Coronary artery (tissue), 2 donors: ENCODE measurements at places on chromosomes 7 and 10.
A peak's percentile ranks its signal among the peaks of the same experiment; 100 is the strongest.

- DNase-seq: no peak
Observed at GRCh38 chr7:138911007-138911406, 70.2 kb downstream of the KIAA1549 start.

DNA sequence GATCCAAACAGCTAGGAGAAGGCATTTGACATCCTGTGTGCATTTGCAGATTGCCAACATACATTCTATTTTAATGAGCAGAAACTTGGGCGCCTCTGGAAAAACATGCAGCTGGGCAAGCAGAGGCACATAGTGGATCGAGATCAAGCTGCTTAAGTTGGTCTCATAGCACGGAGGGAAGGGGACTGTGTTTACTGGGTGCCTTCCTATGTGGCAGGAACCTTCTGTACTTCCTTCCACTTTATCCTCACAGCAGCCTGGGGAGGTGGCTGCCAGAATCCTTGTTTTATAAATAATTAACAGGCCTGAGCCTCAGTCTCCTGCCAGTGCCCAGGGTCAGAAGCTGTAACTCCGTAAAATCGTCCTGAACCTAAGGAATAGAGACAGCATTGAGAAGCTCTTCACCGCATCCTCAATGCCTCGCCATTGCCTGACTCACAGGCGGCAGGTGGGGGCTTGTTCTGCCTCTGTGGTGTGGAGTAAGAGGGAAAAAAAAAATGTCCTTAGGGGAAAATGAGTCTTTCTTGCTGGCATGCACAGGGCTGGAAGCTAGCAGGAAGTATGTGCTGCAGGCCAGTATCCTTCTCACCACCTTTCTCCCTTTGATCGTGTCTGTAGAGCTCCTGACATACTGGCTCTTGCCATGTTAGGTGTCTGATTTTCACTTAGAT lies 6.2 kb downstream of the VWA2 start:
- DNase-seq: no peak

- peak; percentile 79 for DNase-seq
Observed at GRCh38 chr10:114684084-114684821, 26.2 kb upstream of the ABLIM1 start.

GRCh38 chr10:49407151-49407550 lies 11.3 kb upstream of the DRGX start:
- peak; percentile 52 for DNase-seq

GRCh38 chr7:98049034-98049433 lies 57.6 kb upstream of the LMTK2 start:
- DNase-seq: no peak

DNA sequence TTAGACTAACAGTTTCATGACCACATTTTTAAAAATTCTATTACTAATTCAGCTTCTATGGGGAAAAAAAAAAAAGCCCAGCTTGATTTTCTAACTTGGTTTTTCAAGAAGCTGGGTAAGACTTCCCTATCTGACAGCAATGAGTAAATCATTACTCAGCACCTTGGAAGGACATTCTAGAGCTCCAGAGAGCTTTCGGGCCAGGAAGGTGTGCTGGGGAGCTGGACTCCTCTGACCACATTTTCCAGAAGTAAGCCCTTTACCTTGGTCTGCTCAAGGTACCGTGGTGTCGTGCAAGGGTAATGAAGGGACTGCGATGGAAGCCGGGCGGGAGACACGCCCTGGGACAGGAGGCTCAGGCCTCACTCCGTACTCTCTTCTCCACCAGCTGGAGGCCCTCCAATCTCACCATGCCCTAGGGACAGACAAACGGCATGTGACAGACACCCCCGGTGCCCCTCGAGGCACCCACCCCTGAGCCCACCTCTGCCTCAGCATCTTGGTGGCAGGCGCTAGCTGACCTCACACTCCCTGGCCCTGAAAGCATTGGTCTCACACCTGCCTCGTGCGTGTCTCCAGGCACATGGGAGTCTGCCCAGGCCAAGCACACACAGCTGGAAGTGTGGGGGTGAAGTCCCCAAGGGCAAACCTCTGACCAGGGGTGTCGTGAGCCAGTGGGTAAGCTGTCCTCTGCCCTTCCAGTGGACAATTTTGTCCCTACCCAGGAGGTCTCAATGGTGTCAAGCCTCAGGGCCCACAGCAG lies 152.1 kb downstream of the OAT start:
- DNase-seq: no peak

- DNase-seq: no peak
Observed at GRCh38 chr7:22330903-22331302, 26.1 kb downstream of the RAPGEF5 start.

- no peak for DNase-seq
Observed at GRCh38 chr7:104656467-104656866, 328.1 kb downstream of the LHFPL3 start.

DNA sequence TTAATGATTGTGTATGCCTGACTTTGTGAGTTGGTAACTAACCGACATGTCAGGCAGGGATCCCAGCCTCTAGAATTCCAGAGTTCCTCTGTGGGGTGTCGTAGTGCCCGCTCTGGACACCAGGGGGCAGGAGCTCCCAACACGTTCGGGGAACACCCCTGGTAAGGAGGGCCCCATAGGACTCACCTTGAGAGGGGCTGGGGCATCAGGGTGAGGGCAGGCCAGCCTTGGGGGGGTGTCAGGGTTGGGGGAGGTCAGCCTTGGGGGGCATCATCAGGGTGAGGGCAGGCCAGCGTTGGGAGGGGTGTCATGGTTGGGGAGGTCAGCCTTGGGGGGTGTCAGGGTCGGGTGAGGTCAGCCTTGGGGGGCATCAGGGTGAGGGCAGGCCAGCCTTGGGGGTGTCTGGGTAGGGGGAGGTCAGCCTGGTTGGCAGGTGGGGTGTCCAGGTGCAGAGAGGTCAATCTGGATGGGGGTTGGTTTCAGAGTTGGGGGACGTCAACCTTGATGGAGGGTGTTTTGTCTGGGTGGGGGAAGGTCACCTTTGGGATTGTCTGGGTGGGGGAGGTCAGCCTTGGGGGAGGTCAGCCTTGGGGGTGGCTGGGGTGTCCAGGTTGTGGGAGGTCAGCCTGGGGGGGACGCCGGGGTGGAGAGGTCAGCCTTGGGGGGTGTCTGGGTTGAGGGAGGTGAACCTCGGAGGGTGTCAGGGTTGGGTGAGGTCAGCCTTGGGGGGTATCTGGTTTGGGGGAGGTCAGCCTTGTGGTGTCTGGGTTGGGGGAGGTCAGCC lies 45.6 kb upstream of the SUN1 start:
- DNase-seq: no peak

- no peak for DNase-seq
Observed at GRCh38 chr7:90224195-90224594, 12.7 kb downstream of the STEAP2 start.

- peak; percentile 96 for DNase-seq
Observed at GRCh38 chr10:73246646-73247508, at the start of gene DNAJC9. Gene DNAJC9 (minus strand): TSS chr10:73247255. CDS start chr10:73247189, 66 bp downstream.

DNA sequence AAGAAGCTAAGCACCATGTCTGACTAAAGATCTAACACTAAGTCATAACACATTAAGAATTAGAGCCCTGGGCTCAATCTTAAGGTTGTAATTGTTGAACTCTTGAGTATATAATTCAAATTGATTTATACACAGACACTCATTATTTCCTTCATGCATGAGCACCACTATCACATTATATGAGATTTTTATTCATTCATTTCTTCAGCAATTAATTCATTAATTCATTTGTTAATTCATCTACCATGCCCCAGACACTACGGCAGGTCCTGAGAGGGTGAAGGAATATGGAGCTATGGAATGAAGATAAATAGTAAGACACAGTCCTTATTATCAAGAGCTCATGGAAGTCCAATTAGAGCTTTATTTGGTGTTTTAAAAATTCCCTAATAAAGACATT lies 41.9 kb downstream of the ETV1 start:
- no peak for DNase-seq

DNA sequence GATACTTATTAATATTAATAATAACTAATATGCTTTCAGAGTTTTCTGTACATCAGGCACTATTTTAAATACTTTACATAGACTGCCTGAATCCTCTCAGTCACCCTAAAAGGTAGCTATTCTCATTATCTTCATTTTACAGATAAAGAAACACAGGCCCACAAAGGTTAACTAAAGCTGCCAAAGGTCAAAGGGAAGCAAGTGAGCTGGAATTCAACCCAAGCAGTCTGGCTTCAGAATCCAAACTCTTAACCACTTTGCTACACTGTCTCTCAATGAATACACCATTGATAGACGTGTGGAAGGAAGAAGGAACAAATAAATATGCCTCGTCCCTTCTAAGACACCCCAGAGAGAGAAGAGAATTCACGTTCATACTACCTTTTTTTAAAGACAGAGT lies 52.0 kb downstream of the GFRA1 start:
- DNase-seq: no peak

DNA sequence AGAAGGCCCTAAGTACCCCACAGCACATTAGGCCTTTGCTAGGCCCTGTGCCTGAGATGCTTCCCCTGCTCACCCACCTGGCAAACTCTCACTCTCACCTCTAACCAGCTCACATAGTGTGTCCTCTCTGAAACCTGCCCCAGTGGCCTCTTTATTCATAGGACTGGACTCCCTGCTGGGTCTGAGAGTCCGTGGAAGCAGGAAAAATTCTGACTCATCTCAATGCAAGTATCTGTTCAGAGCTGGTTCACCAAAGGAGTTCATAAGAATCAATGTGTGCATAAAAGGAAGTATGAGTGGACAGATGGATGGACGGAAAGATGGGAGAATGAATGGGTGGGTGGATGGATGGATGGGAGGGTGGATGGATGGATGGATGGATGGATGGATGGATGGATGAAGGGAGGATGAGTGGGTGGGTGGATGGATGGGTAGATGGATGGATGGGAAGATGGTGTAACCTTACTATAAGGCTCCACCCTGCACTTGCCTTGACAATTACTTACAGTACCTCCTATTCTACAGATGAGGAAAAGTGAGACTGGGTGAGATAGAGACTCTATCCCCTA lies 111.2 kb upstream of the ZMIZ1 start:
- no peak for DNase-seq

GRCh38 chr10:72337039-72337629 lies 17.6 kb downstream of the DNAJB12 start:
- DNase-seq: peak; percentile 90

DNA sequence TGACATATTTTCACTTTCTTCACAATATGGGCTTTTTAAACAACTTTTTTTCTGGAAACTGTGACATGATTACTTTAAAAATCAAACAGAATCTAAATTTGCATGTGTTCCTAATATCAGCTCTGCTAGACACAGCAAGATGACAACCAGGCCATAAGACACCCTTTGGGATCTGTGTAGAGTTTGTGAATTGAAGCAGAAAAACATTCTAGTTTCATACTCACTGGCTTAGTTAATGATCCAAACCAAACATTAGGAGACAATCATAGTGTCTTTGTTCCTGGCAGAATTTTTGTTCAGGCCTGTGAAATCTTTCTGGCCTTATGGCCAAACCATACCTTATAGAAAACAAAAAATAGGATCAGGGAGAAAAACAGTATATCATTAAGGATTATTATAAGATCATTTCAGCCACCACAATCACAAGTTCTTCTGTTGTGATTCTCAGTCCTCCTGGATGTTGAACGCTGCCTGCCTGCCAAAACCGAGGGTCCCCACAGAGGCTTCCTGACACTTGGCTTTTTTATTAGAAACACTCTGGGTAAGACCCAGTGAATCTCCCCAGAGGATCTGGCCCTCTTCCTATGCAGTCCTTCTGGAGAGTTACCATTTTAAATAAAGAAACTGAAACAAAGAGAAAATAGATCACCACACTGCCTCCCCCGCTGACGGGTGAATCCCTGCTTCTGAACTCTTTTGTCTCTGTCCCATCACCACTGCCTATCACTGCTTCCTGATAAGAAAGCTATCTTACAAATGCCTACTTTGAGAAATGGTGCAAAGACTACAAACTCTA lies 79.2 kb upstream of the PPP1R3C start:
- DNase-seq: no peak

DNA sequence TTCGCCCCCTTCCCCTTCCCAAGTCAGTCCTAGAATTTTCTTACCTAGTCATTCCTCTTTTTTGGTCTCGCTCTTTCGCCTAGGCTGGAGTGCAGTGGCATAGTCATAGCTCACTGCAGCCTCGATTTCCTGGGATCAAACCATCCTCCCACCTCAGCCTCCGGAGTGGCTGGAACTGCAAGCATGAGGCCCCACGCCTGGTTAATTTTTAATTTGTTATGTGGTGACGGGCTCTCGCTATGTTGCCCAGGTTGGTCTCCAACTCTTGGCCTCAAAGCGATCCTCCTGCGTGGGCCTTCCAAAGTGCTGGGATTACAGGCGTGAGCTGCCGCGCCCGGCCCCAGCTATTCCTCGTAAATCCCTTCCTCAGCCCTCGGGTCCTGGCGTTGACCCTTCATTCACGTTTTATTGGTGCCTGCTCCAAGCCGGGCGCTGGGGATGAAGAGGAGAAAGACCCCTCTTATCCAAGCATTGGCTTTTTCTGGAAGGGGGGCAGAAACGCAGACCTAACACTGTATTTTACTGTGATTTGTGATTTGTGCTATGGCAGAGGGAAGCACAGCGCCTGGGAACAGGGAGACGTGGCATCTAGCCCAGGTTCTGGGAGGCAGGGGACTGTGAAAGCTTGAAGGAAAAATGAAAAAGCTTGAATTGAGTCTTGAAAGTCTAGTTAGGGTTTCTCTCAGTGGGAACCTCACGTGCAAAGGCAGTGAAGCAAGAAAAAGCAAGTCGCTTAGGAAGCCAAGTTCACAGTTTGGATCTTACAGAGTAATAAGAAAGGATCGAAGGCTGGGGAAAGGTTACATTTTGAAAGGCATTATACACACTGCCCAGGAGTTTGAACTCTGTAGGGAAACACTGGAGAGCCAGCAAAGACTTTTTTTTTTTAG lies 516 bp downstream of the ZNHIT1 start:
- DNase-seq: no peak

- no peak for DNase-seq
Observed at GRCh38 chr7:8000315-8000941, 31.8 kb downstream of the GLCCI1 start.

GRCh38 chr7:129110982-129111376 lies 33.5 kb upstream of the TSPAN33 start:
- no peak for DNase-seq

GRCh38 chr7:3880228-3880987 lies 579.4 kb downstream of the SDK1 start:
- DNase-seq: peak; percentile 53

- no peak for DNase-seq
Observed at GRCh38 chr7:108311446-108312168, 144.6 kb downstream of the NRCAM start.

DNA sequence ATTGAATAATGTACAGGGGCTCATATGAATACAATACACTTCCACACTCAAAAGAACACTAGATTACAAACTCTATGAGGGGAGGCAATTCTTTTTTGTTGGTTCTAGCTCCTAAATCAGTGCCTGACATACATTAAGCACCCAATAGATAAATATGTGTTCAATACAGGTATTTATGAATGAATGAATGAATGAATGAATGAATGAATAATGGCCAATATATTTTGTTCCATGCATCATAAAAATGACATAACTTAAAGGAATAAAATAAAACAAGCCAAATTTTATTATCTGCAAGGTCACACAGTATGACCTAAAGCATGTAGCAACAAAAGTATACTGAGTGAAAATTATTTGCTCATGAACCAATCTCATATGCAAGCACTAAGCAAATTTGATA lies 168.9 kb downstream of the CACNA2D1 start:
- no peak for DNase-seq
